ENCODE measurements at places on chromosomes 11 and 22. TPM values are rescaled to one million over a fixed set of nuclear protein-coding genes. Genes with fewer than 3 reads are reported as not detected.

GRCh38 chr11:24163146-24163545 is 333.7 kb upstream of the LUZP2 start:
- H3K36me3 ChIP-seq = no peaks in the 10 kb centered on the region
- no peaks in the 10 kb centered on the region for H3K4me1 ChIP-seq
- no peak overlapping the region for H3K27ac ChIP-seq
- H3K4me3 ChIP-seq = no peak overlapping the region
- H3K27me3 ChIP-seq = no peaks in the 10 kb centered on the region

- H3K27me3 ChIP-seq = no peaks in the 10 kb centered on the region
- no peak overlapping the region for H3K27ac ChIP-seq
- H3K36me3 ChIP-seq = no peaks in the 10 kb centered on the region
- H3K4me3 ChIP-seq = no peak overlapping the region
- DNase-seq = peak; percentile 80
- H3K4me1 ChIP-seq = no peaks in the 10 kb centered on the region
Observed at GRCh38 chr11:63478896-63479295, 12.1 kb downstream of the PLAAT5 start.

DNA sequence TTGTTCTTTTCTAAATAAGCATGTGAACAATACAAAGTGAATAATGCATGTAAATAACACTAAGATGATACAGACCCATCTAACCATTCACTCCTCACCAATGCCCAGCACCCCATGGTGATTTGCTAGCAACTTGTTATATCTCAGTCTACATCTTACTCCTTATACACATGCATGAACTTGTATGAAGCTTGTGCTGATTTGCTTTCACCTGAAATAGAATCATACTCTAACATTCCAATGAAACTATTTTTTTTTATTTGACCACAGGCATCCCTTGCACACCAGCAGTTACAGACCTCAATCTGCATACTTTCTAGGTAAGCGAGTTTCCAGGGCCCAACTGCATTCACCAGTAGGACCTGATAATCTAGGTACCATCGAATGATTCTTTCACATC is 873.6 kb downstream of the OPCML start:
- no peak for DNase-seq
- H3K4me3 ChIP-seq = no peak overlapping the region
- no peaks in the 10 kb centered on the region for H3K4me1 ChIP-seq
- no peaks in the 10 kb centered on the region for H3K27me3 ChIP-seq
- H3K36me3 ChIP-seq = no peaks in the 10 kb centered on the region

DNA sequence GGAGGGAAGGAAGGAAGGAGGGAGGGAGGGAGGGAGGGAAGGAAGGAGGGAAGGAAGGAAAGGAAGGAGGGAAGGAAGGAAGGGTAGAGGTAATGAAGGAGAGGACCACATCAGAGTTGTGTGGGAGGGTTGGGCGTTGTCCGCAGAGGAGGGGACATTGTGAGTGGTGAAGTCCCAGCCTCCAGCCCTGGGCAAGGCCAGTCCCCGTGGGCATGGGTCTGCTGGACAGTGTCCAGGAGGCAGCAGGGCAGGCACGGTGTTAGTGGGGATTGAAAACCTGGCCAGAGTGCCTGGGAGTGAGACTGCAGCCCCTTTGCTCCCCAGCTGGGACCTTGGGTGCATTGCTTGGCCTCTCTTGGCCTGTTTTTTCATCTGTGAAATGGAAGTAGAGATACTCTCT is 1462.3 kb downstream of the BRD1 start:
- DNase-seq = no peak
- H3K27ac ChIP-seq = no peak overlapping the region
- no peaks in the 10 kb centered on the region for H3K4me1 ChIP-seq
- no peaks in the 10 kb centered on the region for H3K27me3 ChIP-seq
- H3K4me3 ChIP-seq = no peak overlapping the region

- H3K27me3 ChIP-seq = no peaks in the 10 kb centered on the region
- no peak overlapping the region for H3K4me3 ChIP-seq
- H3K4me1 ChIP-seq = no peaks in the 10 kb centered on the region
- no peaks in the 10 kb centered on the region for H3K36me3 ChIP-seq
- no peak overlapping the region for H3K27ac ChIP-seq
- no peak for DNase-seq
Observed at GRCh38 chr11:102950622-102951081, 4.9 kb downstream of the MMP13 start.

- H3K4me3 ChIP-seq = no peak overlapping the region
- no peak overlapping the region for H3K27ac ChIP-seq
- H3K27me3 ChIP-seq = no peaks in the 10 kb centered on the region
- H3K4me1 ChIP-seq = no peaks in the 10 kb centered on the region
- no peak for DNase-seq
Observed at GRCh38 chr11:86692317-86692716, 19.9 kb upstream of the ME3 start.

DNA sequence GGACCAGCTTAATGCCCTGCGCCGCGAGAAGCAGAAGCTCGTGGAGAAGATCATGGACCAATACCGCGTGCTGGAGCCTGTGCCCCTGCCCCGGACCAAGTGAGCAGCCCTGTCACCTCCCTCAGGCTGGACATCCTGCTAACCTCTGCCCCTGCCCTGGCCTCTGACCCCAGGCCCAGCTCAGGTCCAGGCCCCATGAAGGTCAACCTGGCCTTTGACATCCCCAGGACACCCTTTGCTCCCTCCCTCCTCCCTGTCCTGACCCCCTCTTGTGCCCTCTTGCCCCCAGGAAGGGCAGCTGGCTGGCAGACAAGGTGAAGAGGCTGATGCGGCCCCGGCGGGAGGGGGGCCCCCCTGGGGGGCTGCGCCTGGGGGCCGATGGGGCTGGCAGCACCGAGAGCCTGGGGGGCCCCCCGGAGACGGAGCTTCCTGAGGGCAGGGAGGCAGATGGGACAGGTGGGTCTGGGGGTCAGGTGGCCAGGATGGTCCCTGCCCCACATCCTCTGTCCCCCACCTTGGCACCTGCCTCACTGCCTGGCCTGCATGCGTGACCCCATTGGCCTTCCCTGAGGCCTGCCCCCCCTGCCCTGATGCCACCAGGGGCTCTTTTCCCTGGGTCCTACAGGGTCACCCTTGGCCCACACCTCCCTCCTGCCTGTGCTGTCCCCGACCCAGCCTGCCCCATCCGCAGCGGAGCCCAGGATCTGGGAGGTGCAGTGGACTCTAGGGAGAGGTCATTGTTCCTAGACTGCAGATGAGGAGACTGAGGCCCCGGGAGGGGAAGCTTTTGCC is 5.1 kb upstream of the RPS6KA4 start:
- no peak overlapping the region for H3K4me3 ChIP-seq
- H3K4me1 ChIP-seq = peaks cover 20% of the 10 kb centered on the region
- H3K27ac ChIP-seq = no peak overlapping the region
- DNase-seq = no peak
- no peaks in the 10 kb centered on the region for H3K27me3 ChIP-seq

DNA sequence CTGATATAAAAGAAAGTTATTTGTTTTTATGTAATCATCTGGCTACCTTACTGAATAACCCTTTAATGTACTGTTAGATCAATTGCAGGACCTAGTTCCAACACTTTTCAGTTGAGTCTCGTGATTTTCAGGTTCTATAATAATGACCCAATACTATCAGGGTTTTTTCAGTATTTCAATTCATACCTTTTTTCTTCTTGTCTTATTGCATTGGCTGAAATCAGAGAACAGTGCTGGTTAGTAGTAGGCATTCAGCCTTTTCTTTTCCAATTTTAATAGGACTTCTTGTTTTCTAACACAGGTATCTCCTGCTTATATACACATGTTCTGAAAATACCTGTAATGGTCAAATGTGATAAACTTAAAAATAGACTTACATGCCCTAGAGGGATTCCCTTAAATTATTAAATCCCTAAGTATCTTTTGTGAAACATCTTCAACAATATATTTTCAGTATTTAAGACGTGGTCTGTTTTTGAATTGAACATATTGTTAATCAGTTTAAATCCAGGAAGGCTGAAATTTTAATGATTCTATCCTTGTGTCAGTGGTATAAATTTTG is 13.6 kb downstream of the ZC3H12C start:
- H3K27ac ChIP-seq = no peak overlapping the region
- no peak overlapping the region for H3K4me3 ChIP-seq
- no peak for DNase-seq
- no peaks in the 10 kb centered on the region for H3K27me3 ChIP-seq
- no peaks in the 10 kb centered on the region for H3K36me3 ChIP-seq

DNA sequence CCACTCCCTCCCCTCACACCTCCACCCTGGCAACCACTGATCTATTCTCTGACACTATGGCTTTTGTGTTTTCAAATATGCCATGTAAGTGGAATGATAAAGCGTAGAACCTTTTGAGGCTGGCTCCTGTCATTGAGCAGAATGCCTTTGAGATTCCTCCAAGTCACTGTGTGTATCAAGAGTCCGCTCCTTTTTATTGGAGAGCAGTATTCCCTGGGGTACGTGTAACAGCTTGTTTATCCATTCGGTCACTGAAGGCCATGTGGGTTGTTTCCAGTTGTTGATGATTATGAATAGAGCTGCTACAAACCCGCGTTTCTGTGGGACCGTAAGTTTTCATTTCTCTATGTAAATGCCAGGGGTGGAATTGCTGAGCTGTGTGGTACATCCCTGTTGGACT is 10.3 kb downstream of the TP53I11 start:
- no peak for DNase-seq
- H3K36me3 ChIP-seq = no peaks in the 10 kb centered on the region
- H3K27me3 ChIP-seq = no peaks in the 10 kb centered on the region
- H3K27ac ChIP-seq = no peak overlapping the region

- H3K36me3 ChIP-seq = no peaks in the 10 kb centered on the region
- H3K4me1 ChIP-seq = peaks cover 3% of the 10 kb centered on the region
- no peak for DNase-seq
- H3K27ac ChIP-seq = no peak overlapping the region
- H3K4me3 ChIP-seq = no peak overlapping the region
Observed at GRCh38 chr22:27726686-27727449, 74.7 kb downstream of the MN1 start.

Gene TSSC4
- 67.9 TPM for total RNA-seq

Gene AMBRA1
- 52.7 TPM for total RNA-seq

Gene TRIM22
- 334 TPM for total RNA-seq

Gene IGSF9B
- total RNA-seq = 4.3 TPM
